ENCODE measurements at places on chromosomes 3 and 15.

DNA sequence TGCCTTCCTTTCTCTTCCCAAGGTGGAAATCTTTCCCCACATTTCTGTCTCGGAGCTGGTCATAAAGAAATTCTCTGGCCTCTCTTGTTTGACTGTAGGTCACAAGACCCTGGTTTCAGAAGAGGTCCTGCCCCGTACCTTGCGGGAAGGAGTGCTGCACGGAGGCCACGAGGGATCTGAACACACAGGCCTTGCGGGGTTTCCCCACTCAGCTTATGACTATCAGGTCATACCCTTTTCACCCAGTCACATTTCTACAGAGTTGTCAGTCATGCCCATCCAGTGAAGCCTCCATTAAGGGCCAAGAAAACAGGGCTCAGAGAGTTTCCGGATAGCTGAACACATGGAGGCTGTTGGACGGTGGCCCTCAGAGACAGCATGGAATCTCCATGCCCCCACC lies 54.7 kb upstream of the ATP13A3 start:
- no peaks in the 10 kb centered on the region for H3K27me3 ChIP-seq
- H3K4me1 ChIP-seq, result peaks cover 6% of the 10 kb centered on the region
- DNase-seq, result no peak
- H3K27ac ChIP-seq, result no peak overlapping the region
- no peak overlapping the region for H3K4me3 ChIP-seq

DNA sequence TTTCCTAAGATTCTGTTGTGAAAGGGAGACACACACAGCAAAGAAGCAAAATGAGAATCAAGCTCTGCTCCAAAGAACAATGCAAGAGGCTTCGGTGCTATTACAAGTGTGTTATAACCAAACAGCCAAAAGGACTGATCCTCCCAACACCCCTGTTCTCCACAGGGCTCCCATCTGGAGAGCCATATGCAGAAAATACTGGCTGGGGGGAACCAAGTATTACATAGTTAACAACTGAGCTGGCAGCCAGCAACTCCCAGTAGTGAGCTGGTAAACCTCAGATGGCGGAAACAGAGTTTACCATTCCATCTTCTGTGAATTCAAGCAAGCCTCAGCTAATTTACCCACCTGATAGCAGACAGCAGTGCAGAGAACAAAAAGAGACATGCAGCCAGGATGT lies 156.4 kb downstream of the NTRK3 start:
- H3K36me3 ChIP-seq, result no peaks in the 10 kb centered on the region
- no peak for DNase-seq
- H3K27ac ChIP-seq, result no peak overlapping the region
- no peak overlapping the region for H3K4me3 ChIP-seq
- no peaks in the 10 kb centered on the region for H3K27me3 ChIP-seq

- DNase-seq, result no peak
- H3K4me1 ChIP-seq, result peaks cover 3% of the 10 kb centered on the region
Measured at GRCh38 chr15:42553554-42553953, 4.9 kb downstream of the HAUS2 start.

DNA sequence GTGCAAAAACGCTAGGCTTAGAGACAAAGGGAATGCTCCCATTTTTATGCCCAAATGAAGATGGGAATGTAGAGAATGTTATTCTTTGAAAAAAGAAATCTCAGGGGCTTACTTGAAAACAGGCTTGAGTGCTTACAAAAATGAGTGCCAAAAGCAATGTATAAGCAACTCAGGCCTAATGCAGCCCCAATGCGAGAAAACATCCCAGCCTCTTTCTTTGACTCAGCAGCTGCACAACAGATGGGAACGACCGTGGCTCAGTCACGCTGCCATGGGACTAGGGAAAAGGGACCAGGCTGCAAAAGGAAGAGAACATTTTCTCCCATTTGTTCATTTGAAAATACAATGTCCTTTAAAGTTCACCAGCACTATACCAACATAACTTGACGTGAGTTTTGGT lies 246.4 kb upstream of the LRIG1 start:
- no peak for DNase-seq
- no peaks in the 10 kb centered on the region for H3K36me3 ChIP-seq
- H3K4me3 ChIP-seq, result no peak overlapping the region
- no peak overlapping the region for H3K27ac ChIP-seq
- H3K27me3 ChIP-seq, result no peaks in the 10 kb centered on the region

GRCh38 chr3:181484026-181484425 lies 227.7 kb upstream of the SOX2 start:
- no peaks in the 10 kb centered on the region for H3K27me3 ChIP-seq
- H3K4me1 ChIP-seq, result no peaks in the 10 kb centered on the region
- no peaks in the 10 kb centered on the region for H3K36me3 ChIP-seq
- H3K4me3 ChIP-seq, result no peak overlapping the region
- no peak overlapping the region for H3K27ac ChIP-seq
